ENCODE measurements at places on chromosomes 13 and 19. TPM values are rescaled to one million over a fixed set of nuclear protein-coding genes. Genes with fewer than 3 reads are reported as not detected.

- DNase-seq: no peak
- no peaks in the 10 kb centered on the region for H3K27me3 ChIP-seq
- no peaks in the 10 kb centered on the region for H3K36me3 ChIP-seq
- H3K4me3 ChIP-seq: no peak overlapping the region
- no peaks in the 10 kb centered on the region for H3K4me1 ChIP-seq
Measured at GRCh38 chr13:31314961-31315360, 115.2 kb downstream of the B3GLCT start.

GRCh38 chr13:58207501-58207900 lies 576.0 kb downstream of the PCDH17 start:
- no peaks in the 10 kb centered on the region for H3K36me3 ChIP-seq
- DNase-seq: no peak
- no peaks in the 10 kb centered on the region for H3K4me1 ChIP-seq
- no peak overlapping the region for H3K27ac ChIP-seq

DNA sequence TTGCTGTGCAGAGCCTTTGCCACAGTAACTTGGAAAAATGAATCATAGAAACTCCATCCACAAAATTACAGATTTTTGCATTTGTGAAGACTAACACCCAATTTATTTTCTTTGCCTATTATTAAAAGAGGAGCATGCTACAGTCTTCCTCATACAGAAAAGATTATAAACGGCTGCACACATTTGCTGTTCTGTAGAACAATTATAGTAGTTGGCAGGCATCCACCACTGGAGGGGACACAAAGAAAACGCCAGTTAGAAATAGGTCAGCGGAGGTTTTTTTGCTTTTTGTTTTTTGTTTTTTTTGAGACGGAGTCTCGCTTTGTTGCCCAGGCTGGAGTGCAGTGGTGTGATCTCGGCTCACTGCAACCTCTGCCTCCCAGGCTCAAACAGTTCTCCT lies 51.6 kb downstream of the SACS start:
- no peaks in the 10 kb centered on the region for H3K36me3 ChIP-seq
- H3K27me3 ChIP-seq: no peaks in the 10 kb centered on the region
- H3K27ac ChIP-seq: no peak overlapping the region
- peak; percentile 26 for DNase-seq

The TNFSF11 gene
- not detected for total RNA-seq

All from cardiac muscle cell (in vitro differentiated cells and primary cell).